ENCODE measurements at places on chromosomes 13 and 19.

GRCh38 chr19:14066134-14066533, 4.3 kb upstream of the PALM3 start:
- no peak overlapping the region for H3K4me3 ChIP-seq
- no peaks in the 10 kb centered on the region for H3K4me1 ChIP-seq
- no peaks in the 10 kb centered on the region for H3K36me3 ChIP-seq
- peaks cover 6% of the 10 kb centered on the region for H3K27me3 ChIP-seq

GRCh38 chr19:18274781-18275356, 617 bp upstream of the IQCN start:
- peaks cover 15% of the 10 kb centered on the region for H3K36me3 ChIP-seq
- no peak overlapping the region for H3K4me3 ChIP-seq
- peak; percentile 92 for DNase-seq
- H3K27ac ChIP-seq, result peak overlapping the region; percentile 82
- no peaks in the 10 kb centered on the region for H3K27me3 ChIP-seq

DNA sequence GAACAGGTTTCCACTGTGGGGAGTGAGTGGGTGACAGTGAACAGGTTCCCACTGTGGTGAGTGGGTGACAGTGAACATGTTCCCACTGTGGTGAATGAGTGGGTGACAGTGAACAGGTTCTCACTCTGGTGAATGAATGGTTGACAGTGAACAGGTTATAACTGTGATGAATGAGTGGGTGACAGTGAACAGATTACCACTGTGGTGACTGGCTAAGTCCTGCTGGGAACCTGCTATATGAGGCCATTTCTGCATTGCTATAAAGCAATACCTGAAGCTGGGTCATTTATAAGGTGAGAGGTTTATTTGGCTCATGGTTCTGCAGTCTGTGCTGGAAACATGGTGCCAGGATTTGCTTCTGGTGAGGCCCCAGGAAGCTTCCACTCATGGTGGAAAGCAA, 637.1 kb downstream of the UQCRFS1 start:
- H3K4me1 ChIP-seq, result no peaks in the 10 kb centered on the region
- DNase-seq, result no peak
- no peaks in the 10 kb centered on the region for H3K27me3 ChIP-seq
- no peak overlapping the region for H3K4me3 ChIP-seq

GRCh38 chr19:48648134-48648533, 2.1 kb upstream of the CA11 start:
- DNase-seq, result no peak
- H3K27me3 ChIP-seq, result peaks cover 10% of the 10 kb centered on the region
- no peak overlapping the region for H3K4me3 ChIP-seq
- H3K27ac ChIP-seq, result no peak overlapping the region
- no peaks in the 10 kb centered on the region for H3K36me3 ChIP-seq

GRCh38 chr13:98785405-98785804, 32.9 kb upstream of the SLC15A1 start:
- H3K27me3 ChIP-seq, result no peaks in the 10 kb centered on the region
- no peaks in the 10 kb centered on the region for H3K4me1 ChIP-seq
- no peaks in the 10 kb centered on the region for H3K36me3 ChIP-seq
- no peak for DNase-seq
- H3K27ac ChIP-seq, result no peak overlapping the region
